HT1080 (cell line): ENCODE measurements at places on chromosomes 5 and 9. TPM values are rescaled to one million over a fixed set of nuclear protein-coding genes. Genes with fewer than 3 reads are reported as not detected.

Gene C5orf52
- total RNA-seq, result not detected in 2 replicates

Gene SLCO4C1
- 0.02 TPM in 1 of 2 replicates, not detected in the other for total RNA-seq

Gene SAXO1
- total RNA-seq, result not detected in 2 replicates

Gene TBC1D13
- total RNA-seq, result 19.2 and 23.9 TPM in 2 replicates

Gene FAM221B
- not detected in 2 replicates for total RNA-seq

Gene IGIP
- total RNA-seq, result 0.23 and 0.85 TPM in 2 replicates

Gene CATSPER3
- total RNA-seq, result 0.13 and 0.30 TPM in 2 replicates

Gene TRAF1
- 0.43 and 0.70 TPM in 2 replicates for total RNA-seq

Gene ADAMTSL1
- total RNA-seq, result 1.9 and 2.2 TPM in 2 replicates

Gene RABGAP1
- total RNA-seq, result 15.1 and 20.2 TPM in 2 replicates

Gene AGXT2
- not detected in 2 replicates for total RNA-seq

Gene PCDHA11
- not detected in 2 replicates for total RNA-seq

Gene TMEM232
- 0.27 and 0.77 TPM in 2 replicates for total RNA-seq

Gene WNT8A
- total RNA-seq, result not detected in 2 replicates

Gene PCDHGA11
- total RNA-seq, result 0.42 and 0.50 TPM in 2 replicates

Gene HTR4
- total RNA-seq, result not detected in 2 replicates

Gene ZFP2
- total RNA-seq, result not detected in 2 replicates

Gene SNX24
- 9.3 and 13.6 TPM in 2 replicates for total RNA-seq

Gene PFN3
- not detected in 2 replicates for total RNA-seq

Gene TPRN
- 12.0 and 13.6 TPM in 2 replicates for total RNA-seq

Gene IL9
- not detected in 2 replicates for total RNA-seq

Gene WDR5
- 39.7 and 44.4 TPM in 2 replicates for total RNA-seq

Gene SUSD3
- not detected in 2 replicates for total RNA-seq

Gene SPAG8
- total RNA-seq, result 0.26 and 1.0 TPM in 2 replicates

Gene RGS7BP
- not detected in 2 replicates for total RNA-seq

Gene ACTBL2
- total RNA-seq, result 0.47 and 0.80 TPM in 2 replicates

Gene SMIM32
- not detected in 2 replicates for total RNA-seq

Gene TYRP1
- total RNA-seq, result 0.20 and 0.74 TPM in 2 replicates

Gene CDC42SE2
- 17.2 and 19.5 TPM in 2 replicates for total RNA-seq

Gene ANKRD18B
- total RNA-seq, result 3.7 and 15.0 TPM in 2 replicates

Gene PCAT7
- 0.77 and 1.1 TPM in 2 replicates for total RNA-seq

Gene CNTLN
- 5.8 and 6.2 TPM in 2 replicates for total RNA-seq

Gene ANKRD55
- total RNA-seq, result not detected in 2 replicates

Gene PCDHGA9
- 0.23 and 0.29 TPM in 2 replicates for total RNA-seq

Gene FOXD4
- 1.1 and 1.2 TPM in 2 replicates for total RNA-seq

Gene LECT2
- total RNA-seq, result not detected in 2 replicates

Gene RPS14
- total RNA-seq, result 1,800 and 2,863 TPM in 2 replicates

Gene ZNF883
- 4.7 and 5.7 TPM in 2 replicates for total RNA-seq

Gene PRXL2C
- 18.9 and 22.7 TPM in 2 replicates for total RNA-seq

Gene DAP
- 37.0 and 68.4 TPM in 2 replicates for total RNA-seq

Gene SLC25A2
- not detected in 2 replicates for total RNA-seq

Gene FOXD4L6
- 0.13 TPM in 1 of 2 replicates, not detected in the other for total RNA-seq

Gene SUSD1
- total RNA-seq, result 1.2 and 2.1 TPM in 2 replicates

Gene GABRB2
- 0.47 TPM in 1 of 2 replicates, not detected in the other for total RNA-seq

Gene SMIM33
- not detected in 2 replicates for total RNA-seq

Gene NFIB
- total RNA-seq, result 8.8 and 10.9 TPM in 2 replicates
